Cardiac septum (tissue), 1 donor: ENCODE measurements at places on chromosomes 6 and 20. TPM values are rescaled to one million over a fixed set of nuclear protein-coding genes. Genes with fewer than 3 reads are reported as not detected.

DNA sequence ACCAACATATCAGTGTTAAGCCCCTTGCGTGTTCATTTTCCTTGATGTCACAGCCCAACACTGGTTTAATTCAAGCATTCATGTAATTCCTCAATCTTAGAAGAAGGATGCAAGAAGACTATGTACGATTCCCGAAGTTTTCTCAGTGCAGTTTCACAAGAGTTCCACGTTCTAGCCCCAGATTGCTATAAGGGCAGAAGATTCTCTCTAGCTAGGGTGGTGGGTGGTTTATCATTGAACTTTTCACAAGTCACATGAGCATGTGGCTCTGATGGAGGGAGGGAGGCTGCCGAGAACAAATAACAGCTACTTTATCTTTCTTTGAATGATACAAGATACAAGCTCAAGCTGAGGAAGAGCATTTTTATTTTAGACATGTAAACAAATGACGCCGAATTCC is 71.9 kb upstream of the NHSL1 start:
- DNase-seq: no peak

- no peak for DNase-seq
Measured at GRCh38 chr20:33211817-33212424, 5.2 kb upstream of the BPIFA3 start.

DNA sequence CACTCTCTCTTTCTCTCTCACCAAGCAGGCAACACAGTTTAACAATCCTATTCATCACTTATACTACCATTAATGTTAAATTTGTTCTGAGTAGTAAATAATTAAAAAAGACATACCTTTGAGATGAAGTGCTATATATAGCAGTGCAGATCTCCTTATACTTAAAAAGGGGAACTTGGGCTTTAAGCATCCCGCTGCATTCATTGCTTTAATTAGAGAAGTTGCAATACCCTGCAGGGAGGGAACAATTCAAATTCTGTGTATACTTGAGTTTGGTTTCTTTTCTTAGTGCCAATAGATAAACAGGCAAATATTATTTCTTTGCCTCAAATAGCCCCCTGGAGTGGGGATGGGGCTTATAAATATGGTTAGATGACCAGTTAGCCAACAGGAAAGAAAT is 10.8 kb upstream of the ZBTB24 start:
- no peak for DNase-seq

- DNase-seq: no peak
Measured at GRCh38 chr6:118705544-118706491, 54.4 kb upstream of the CEP85L start.

GRCh38 chr20:6164421-6165341 is 41.9 kb upstream of the FERMT1 start:
- no peak for DNase-seq

DNA sequence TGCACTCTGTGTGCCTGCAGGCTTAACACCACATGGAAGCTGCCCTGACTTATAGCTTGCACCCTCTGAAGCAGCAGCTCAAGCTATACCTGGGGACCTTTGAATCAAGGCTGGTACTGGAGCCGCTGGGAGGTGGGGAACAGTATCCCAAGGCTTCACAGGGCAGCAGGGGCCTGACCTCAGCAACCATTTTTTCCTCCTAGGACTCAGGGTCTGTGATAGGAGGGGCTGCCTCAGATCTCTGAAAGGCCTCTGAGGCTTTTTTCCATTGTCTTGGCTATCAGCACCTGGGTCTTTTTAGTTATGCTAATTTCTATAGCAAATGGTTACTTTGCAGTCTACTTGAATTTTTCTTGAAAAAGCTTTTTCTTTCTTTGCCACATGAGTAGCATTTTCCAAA is 80.2 kb upstream of the OPRM1 start:
- no peak for DNase-seq

- DNase-seq: no peak
Measured at GRCh38 chr6:52381249-52381648, 19.3 kb downstream of the PAQR8 start.

DNA sequence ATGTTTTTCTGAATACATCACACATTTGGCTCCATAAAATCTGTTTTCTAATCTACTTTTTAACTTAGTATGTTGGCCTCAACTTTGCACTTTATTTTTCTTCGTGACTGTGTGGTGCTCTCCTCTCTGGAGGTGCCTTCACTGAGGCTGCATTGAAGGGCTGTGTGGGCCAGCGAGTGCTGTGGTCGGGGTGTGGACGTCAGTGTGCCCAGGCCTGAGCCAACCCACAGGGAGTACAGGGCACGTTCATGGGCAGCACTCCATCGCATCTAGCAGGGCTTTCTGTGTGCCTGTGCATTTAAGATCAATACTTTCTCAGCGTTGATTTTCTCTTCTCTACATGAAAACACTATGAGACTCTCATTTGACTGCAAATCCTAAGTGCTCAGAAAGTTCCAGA is 37.8 kb downstream of the DACT2 start:
- DNase-seq: no peak

- DNase-seq: no peak
Measured at GRCh38 chr20:47400685-47401084, 44.2 kb upstream of the ZMYND8 start.

GRCh38 chr6:4778086-4778485 is 1.9 kb downstream of the CDYL start:
- DNase-seq: no peak

GRCh38 chr20:8735014-8735413 is 333.9 kb upstream of the PLCB4 start:
- DNase-seq: no peak

DNA sequence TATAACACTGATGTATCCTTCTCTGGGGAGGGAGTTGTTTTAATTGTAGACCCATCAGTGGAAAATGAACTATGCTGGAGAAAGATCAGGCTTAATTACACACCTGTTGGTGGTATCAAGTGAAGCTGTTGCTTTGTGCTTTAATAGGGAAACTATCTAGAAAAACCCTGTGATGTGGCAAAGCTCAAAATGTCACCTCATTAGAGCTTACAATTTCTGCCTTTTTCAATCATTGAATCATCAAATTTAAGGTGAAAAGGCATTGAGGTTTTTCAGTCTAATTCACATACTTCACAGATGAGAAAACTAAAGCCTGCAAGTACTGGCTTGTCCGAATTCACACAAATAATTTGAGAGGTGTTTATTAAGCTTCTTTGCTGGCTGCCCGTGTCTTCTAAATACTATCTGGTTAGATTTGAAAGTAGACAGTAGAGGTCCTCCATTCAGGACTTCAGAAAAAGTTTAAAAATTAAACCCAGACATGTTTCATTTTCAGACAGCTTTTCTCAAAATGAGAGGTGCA is 143.3 kb upstream of the MAP3K7 start:
- no peak for DNase-seq

GRCh38 chr6:6176586-6177228 is 143.8 kb downstream of the F13A1 start:
- no peak for DNase-seq

DNA sequence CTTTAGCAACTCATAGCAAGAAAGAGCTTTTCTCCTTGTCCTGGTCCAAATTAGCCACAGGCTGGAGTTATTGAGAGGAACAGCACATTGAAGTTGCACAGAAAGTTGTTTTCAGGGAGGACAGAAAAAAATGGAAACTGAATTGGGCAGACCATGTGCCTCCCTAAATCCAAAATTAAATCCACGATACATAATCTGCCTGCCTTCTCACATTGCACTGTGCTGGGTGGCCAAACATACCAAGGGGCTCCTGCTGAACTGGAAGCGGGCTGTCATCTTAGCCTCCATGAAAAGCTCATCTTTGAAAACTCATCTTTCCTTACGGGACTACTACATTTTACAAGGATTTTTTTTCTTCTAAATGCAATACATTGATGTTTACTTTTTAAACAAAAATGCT is 59.9 kb downstream of the TNFAIP3 start:
- no peak for DNase-seq

Gene ADAM33
- total RNA-seq: 3.0 TPM

Gene LY6G6F
- not detected for total RNA-seq

Gene CST2
- total RNA-seq: not detected

Gene LAMA4
- total RNA-seq: 93.9 TPM

Gene CTCFL
- total RNA-seq: not detected

Gene LPA
- total RNA-seq: not detected

Gene MOG
- 2.0 TPM for total RNA-seq
